ENCODE measurements at places on chromosomes 7 and 10. TPM values are rescaled to one million over a fixed set of nuclear protein-coding genes. Genes with fewer than 3 reads are reported as not detected.
A peak's percentile ranks its signal among the peaks of the same experiment; 100 is the strongest.

Gene HOXA1
- polyA plus RNA-seq: 2.5 TPM

Gene TUBAL3
- 0.17 TPM for polyA plus RNA-seq

Gene UCMA
- polyA plus RNA-seq: not detected

GRCh38 chr7:26419198-26419597, 127.5 kb downstream of the SNX10 start:
- DNase-seq: no peak

DNA sequence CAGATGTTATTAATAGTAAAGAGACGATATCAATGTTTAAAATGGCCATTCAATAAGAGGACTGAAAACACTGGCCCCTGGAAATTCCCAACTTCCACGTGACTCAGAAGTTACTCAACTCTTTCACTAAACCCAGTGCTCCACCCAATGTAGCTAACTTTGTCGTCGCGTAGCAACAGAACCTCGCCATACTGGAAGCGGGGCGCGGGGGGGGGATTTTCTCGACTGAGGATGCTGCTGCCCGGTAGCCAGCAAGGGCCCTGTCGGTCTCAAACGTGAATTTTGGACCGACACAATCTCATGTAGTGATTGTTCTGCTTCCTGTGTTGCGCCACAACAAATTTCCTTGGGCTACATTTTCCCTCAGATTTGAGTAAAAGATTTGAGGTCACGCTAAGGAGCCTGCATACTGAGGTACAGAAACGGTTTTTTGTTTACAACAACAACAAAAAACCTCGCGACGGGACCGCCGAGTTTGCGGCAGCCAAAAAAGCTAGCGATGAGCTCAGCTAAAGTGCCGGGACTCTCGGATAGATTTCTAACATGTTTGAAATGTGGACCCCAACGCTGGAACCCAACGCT, 977 bp upstream of the SFR1 start:
- DNase-seq: peak; percentile 88

GRCh38 chr7:128164955-128165670, 76.0 kb upstream of the LEP start:
- DNase-seq: no peak

GRCh38 chr10:95475003-95475383, 86.2 kb downstream of the SORBS1 start:
- DNase-seq: no peak

DNA sequence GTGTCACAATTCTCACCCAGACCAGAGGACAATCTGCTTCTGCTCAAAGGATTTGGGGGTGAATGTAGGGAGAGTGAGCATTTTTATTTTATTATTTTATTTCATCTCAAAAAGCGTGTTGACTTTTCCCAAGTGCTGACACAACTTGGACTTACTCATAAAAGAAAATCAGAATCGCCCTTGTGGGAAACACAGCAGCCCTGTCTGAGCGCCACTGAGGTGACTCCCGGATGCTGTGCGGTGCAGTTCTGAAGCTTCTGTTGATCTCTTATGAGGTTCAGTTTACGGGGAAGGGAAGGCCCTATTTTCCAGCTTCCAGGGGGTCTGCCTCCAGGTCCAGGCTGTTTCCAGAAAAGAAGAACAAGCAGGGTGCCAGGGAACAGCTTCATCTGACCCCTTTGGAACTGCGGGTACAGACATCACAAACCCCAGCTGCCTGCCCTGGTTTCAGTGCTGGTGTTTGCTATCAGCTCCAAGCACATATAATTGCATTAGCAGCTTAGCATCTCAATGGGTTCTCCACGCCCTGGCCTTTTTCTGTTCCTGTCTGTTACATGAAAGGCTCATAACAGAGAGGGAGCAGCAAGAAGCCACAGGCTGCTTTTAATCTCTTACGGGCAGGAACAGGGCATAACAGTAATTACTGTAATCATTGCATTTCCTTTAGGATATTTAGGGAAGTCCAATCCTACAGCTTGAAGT, 52.4 kb downstream of the PARP12 start:
- no peak for DNase-seq

- DNase-seq: no peak
Observed at GRCh38 chr10:91054325-91054724, 133.4 kb upstream of the ANKRD1 start.

- no peak for DNase-seq
Observed at GRCh38 chr7:14048889-14049288, 59.4 kb upstream of the ETV1 start.

DNA sequence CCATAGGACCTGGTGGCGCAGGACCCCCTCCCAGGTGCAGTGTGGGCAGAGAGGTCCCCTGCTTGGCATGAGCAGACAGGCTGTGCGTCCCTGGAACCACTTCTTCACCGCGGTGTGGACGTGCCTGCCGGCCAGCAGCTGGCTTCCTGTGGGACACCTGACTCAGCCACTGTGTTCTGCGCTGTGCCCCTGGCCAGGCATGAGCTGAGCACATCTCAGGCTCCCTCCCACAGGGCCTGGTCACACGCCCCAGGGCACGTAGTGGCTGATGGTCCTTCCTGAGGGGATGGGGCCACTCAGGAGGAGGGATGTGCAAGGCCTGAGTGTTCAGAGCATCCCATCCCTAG, 3.5 kb upstream of the DEPP1 start:
- no peak for DNase-seq

DNA sequence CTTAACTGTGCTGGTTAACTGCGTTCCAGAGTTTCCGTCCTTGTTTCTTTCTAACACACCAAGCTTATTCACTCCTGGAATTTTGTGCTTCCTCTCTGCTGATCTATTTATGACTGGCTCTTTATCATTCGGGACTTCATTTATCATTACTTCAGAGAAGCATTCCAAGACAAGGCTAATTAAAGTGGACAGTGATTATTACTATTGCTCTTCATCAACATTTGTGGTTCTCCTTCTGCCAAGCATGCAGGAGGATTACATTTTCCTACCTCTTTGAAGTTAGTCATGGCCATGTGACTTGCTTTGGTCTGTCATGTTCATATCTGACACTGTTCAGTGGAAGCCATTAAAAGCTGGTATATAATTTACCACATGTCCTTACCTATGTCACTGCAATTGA, 172.4 kb upstream of the AGR3 start:
- no peak for DNase-seq

- DNase-seq: no peak
Observed at GRCh38 chr10:29794776-29795611, 160.2 kb upstream of the SVIL start.

DNA sequence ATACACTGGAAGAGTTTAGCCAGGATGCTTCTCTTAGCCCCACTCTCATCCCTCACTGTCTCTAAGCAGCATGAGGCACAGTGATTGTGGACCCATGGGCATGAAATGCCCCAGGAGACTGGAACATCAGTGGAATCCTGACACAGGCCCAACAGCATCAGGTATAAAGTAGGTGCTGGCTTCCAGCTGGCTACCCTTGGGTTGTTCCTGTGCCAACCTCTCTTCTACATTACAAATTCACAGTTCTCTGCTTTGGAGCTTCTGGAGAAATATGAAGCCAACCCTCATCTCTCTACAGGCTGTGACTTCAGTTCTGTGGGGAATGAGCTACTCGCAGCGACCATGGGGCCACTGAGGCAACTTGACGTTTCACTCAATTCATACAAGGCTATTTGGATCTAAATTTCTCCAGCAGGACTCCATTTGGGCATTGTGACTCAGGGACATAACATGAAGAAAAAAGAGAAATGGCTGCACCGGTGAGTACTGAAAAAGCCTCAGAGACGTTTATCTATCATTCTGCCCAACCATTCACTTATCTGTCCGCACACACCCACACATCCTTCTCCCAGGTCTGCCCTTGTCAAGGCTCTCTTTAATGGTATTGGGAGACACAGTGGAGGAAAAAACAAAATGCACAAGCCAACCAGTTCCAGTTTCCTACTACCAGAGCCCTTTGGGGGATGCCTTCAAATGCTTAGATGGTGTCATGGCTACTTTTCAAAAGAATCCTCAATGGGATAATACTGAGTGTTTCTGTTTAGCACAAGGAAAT, 35.4 kb upstream of the TM9SF3 start:
- no peak for DNase-seq

- no peak for DNase-seq
Observed at GRCh38 chr7:117381362-117381761, 45.9 kb downstream of the ASZ1 start.

DNA sequence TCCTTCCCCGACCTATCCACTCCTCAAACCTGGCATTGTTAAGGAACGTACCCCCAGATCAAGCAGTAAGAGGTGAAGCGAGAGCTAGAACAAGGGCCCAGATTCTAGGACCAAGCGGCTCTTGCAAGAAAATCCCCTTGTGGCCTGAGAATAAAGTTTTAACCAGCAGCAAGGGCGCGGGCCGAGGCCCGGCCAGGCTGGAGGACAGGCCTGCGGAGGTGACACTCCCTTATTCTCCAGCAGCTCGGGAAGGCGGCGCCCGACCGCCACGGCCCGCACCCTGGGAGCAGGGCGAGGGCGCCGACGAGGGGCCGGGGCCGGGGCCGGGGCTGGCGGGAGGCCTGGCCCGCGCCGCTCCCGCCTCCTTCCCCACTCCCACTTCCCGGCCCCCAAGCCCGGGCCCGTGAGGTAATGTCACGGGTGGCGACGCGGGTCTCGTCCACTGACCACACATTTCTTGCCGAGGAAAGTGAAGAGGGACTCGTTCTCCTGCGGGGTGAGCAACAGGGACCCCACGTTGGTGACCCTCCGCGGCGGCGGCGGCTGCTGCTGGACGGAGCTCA, 551 bp downstream of the WASL start:
- peak; percentile 25 for DNase-seq

- DNase-seq: no peak
Observed at GRCh38 chr7:157413881-157414701, 77.3 kb downstream of the DNAJB6 start.

GRCh38 chr10:31929261-31930022, 811 bp upstream of the ARHGAP12 start:
- DNase-seq: peak; percentile 28

GRCh38 chr10:50625649-50626132, 1.9 kb upstream of the SGMS1 start:
- DNase-seq: no peak

GRCh38 chr10:48232717-48233447, 41.6 kb downstream of the FRMPD2 start:
- DNase-seq: no peak

DNA sequence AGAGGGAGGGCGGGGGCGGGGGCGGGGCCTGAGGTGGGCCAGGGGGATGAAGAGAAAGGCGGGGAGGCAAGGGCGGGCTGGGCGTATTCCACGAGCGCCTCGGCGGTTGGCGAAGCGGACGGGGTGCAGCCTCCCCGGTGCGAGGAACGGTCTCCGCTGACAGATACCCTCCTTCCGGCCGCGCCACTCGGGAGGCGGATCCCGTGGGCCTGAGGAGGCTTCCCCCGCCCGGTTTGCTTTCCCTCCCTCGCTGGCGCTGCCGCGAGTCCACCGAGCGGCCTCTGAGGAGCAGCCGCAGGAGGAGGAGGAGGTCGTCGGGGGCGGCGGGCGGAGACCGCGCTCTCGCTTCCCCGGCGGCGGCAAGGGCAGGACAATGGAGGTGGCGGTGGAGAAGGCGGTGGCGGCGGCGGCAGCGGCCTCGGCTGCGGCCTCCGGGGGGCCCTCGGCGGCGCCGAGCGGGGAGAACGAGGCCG, at the start of gene TRIM24:
Gene TRIM24 (plus strand): TSS at position 84 of the 473 bp plus-strand sequence. CDS start 290 bp downstream, at position 374.
- DNase-seq: no peak

DNA sequence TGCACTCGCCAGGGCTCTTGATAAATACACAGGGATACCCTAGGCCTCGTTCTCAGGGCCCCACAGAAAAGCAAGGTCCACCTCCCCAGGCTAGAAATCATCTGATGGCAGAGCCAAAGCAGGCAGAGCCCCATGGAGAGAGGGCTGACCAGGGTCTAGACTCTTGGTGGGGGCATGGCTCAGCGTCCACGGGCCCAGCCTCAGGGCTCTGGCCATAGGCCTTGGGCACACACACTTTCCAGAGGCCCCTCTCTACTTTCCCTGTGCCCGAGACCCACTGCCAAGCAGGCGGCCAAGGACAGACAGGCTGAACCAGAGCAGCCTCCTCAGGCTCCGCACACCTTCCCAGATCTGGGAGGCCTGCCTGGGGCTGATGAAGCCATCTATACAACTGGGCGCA, 64.8 kb downstream of the FAM53B start:
- DNase-seq: no peak

DNA sequence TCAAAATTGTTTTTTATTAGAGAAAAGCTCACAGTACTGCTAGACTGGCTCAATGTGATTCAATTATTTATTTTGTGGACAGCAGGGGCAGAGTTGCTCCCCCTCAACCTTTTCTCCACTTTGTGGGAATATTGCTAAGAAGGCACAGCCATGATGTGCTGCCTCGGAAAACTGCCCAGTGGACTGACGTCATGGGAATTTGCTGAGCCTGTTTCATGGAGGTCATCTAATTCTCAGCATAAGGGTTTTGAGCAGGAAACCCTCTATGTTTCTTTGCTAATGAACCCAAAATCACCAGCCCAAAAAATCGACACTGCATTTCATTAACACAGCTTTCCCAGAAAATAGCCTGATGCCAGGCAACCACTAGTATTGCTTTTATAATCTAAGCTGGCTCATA, 228.8 kb upstream of the FAM3C start:
- no peak for DNase-seq

DNA sequence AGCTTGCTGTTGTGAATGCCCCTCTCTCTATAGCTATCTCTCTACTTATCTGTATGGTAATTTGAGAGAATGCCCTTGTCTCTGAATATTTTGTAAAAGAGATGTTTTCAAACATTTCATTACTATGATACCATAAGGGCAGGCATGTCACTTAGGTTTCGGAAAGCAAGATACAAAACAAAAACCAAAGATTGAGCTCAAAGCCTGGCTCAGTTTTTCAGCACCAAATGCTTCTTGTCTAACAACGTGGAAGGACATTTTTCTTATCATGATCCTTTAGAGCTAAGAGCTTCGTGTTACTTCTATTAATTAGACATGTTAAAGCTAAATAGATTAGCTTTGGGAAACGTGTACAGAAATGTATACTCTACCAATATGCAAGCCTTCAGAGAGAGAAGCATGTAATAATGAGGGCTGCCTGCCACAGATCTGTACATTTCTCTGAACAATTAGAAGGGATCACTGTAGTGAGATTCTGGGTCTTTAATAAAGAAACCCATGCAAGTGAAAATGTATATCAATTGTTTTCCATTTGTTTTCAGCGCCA, 148.9 kb downstream of the ARID5B start:
- DNase-seq: no peak

Measured in renal cortex interstitium (tissue), 15 donors.